ENCODE measurements at places on chromosomes 5 and 9.

GRCh38 chr5:20680718-20681302 lies 692.8 kb upstream of the CDH18 start:
- no peak for DNase-seq

GRCh38 chr5:149500922-149501582 lies 50.2 kb downstream of the CSNK1A1 start:
- no peak for DNase-seq

DNA sequence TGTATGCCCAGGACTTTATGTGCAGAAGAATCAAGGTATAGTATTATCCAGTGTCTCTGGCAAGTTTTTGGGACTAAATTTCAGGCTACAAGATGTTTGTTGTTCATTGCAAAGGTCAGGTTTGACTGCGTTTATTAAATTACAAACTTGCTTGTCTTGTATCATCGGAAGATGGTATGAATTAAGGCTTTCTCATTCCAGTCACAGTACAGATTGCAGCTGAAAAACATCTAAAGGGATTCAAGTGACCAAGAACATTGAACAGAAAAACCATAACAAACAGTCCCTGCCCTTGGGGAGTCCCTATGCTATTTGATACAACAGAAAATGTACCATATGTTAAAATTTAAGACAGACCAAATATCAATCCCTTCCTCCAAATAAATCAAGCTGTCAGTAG lies 244.7 kb upstream of the TNC start:
- no peak for DNase-seq

GRCh38 chr9:133959966-133960567 lies 32.1 kb downstream of the VAV2 start:
- DNase-seq, result no peak

- DNase-seq, result no peak
Measured at GRCh38 chr5:136242136-136242535, 49.2 kb upstream of the SMIM32 start.

DNA sequence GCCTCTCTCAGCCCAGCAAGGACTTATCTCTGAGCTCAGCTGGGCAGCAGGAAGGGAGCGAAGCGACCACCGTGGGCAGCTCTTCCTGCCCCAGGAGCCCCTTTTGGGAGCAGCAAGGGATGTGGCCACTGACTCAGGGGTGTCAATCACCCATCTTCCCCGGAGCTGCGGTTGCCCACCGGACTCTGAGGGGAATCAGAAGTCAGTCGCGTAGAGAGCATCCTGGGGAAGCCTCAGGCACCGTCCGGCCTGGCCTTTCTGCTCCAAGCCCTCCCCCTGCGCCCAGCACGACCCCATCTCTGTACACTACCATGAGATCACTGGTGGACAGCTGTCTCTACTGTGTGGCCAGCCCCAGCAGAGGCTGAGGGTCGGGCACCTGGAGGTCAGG lies 24.6 kb downstream of the GFI1B start:
- no peak for DNase-seq

GRCh38 chr5:58341476-58341875 lies 118.4 kb downstream of the PLK2 start:
- no peak for DNase-seq

DNA sequence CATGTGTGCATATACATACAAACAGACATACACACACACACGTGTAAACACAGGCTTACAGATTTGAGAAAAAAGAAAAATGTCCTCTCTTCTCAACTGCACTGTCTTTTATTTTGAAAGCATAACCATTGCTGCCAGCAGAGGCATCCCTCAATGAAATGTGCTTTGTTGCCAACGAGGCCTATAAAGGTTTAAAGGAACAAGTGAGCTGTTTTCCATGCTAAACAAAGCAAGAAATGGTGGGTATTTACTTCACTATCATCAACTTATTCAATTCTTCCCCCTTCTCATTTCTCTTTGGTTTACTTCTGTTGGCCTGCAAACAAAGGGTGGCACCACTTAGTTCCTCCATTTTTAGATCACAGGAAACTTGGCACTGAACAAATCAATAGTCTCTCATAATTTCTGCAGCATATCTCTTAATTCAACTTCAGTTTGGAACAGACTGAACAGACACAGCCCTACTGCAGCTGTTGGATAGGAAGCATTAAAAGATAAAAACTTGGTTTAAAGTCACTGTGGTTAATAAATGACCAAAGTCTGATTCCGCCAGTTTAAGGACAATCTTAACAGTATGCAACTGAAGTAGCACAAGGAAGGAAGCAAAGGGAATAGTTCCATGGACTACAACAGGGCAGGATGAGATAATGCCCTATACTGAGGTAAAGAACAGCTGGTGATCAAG lies 21.7 kb downstream of the TTC33 start:
- no peak for DNase-seq

- no peak for DNase-seq
Measured at GRCh38 chr5:172035049-172035448, 28.6 kb upstream of the FBXW11 start.

DNA sequence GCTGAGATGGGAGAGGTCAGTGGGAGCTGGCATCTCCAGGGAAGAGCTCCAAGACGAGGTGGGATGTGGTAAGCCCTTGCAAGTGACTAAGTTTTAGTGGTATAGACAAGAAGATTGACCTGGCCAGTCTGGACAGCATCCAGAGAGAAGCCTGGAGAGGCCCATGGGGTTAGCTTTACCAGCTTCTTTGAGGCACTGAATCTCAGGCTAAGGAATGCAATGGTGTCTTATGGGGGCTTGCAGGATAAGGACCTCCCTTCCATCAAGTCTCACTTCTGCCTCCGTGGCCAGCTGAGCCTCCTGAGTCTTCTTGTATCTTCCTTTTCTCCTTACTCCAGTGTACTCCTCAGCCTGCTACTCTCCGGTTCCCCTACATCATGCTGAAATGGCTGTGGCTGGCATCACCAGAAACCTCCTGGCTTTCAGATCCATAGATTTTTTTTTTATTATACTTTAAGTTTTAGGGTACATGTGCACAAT lies 56.5 kb upstream of the JADE2 start:
- no peak for DNase-seq

DNA sequence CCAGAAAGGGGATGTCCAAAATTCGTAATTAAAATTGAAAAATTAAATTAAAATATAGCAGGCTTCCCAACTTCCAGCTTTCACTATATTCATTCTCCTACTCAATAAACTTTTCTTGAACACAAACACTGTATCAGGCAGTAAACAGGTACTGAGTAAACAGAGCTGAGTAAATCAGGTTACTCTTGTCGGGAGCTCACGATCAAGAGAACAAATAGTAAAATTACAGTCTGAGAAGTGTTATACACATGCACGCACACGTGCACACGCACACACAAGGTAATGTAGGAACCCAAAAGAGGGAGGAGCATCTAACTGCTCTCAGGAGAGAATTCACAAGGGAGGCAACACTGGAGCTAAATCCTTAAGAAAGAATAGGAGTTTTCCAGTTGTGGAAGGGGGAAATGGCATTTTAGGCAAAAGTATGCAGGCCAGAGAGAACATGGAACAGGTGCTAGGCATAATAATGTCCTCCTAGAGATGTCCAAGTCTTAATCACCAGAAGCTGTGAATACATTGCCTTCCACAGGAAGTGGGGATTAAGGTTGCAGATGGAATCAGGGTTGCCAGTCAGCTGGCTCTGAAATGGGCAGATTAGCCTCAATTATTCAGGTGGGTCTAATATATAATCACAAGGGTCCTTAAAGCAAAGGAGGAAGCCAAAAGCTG lies 598.8 kb upstream of the BRINP1 start:
- DNase-seq, result no peak

- DNase-seq, result no peak
Measured at GRCh38 chr5:164119806-164120447, 614.5 kb downstream of the MAT2B start.

DNA sequence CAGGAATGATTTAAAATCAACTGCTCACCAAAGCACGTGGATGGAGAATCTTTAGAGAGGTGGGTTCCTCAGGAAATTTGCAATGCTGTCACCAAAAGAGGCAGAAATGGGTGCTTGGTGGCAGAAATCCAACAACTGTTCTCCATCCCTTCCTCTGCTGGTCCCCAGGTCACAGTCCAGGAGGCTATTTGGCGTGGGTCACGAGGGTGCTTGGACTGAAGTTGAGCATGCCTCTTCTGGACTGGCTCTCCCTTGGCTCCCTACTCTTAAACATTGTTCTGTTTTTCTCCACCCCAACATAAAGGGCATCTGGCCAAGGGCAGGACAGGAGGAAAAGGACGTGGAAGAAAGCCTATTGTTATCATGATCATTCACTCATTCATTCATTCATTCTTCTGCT lies 58.9 kb downstream of the WWC1 start:
- DNase-seq, result no peak
